HT1080 (cell line): ENCODE measurements at places on chromosomes 12 and 14. TPM values are rescaled to one million over a fixed set of nuclear protein-coding genes. Genes with fewer than 3 reads are reported as not detected.

Gene RHEBL1
- total RNA-seq, result 5.1 and 5.2 TPM in 2 replicates

DNA sequence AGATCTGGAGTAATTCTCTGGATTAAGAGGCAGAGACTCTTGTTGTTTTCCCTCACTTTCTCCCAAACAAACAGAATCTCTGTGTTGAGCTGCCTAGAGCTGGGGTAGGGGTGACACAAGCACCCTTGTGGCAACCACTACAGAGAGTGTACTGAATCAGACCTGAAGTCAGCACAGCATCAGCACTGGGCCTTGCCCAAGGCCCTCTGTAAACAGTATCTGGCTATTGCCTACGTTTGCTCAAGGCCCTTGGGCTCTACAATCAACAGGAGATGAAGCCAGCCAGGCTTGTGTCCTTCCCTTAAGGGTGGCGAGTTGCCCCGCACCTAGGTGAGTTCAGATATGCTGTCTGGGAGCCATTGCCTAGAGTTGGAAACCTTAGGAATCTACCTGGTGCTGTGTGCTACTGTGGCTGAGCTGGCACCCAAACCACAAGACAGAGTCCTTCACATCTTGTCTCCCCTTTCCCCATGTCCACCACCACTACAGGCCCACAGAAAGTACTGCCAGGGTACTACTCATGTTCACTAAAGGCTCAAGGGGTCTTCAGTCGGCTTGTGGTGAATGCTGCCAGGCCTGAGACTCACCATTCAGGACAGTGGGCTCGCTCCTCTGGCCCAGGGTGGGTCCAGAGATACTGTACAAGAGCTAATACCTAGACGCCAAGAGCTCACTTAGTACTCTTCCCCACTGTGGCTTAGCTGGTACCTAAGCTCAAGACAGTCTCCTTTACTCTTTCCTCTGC, 206.8 kb downstream of the SYNE2 start:
- no peak for DNase-seq

Gene OR6C2
- total RNA-seq, result not detected in 2 replicates

DNA sequence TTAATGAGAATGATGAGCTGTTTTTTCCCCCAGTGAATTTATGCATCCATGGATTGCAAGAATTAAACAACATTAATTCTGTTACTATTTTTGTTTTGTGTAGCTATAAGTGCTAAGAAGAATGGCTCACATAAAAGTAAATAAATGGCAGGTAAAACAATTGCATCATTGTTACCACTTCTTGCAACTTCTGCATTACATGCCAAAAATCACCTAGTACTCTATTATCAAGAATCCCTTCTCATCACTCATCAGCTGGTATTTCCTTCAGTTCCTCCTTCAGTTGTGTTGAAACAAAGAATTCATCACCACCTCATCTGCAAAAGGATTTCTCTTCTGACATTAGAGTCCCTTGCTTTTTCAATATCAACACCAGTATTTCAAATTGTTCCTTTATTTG, 773 bp downstream of the A2M start:
- no peak for DNase-seq

DNA sequence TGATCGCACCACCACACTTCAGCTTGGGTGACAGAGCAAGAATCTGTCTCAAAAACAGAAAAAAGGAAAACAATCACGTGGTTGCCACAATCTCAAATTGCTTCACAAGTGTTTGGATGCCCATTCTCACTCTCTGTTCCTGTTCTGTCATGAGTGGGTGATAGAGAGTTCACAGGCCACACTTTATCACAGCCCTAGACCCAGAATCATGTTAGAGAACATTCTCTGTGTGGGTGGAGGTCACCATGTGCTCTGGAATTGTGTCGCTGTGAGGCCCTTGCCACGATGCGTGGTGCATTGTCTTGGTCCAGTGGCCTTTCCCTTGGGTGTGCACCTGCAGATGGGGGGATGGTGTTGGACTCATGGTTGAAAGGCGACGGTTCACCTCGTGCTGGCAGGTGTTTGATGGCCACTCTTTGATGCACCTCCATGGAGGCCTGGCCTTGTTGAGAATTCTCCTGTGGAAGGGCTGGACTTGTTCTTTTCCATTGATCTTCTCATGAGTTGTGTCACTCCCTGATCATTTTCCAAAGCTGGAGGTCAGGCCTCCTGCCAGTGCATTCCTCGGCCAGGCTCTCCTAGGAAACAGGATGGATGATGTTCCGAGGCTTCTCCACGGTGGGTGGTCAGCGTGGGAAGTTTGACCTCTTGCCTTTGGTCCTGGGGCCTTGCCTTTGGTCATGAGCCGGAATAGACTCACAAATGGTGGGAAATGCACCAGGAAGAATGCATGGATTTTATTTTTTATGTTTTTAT, 91.9 kb downstream of the SLC24A4 start:
- no peak for DNase-seq

DNA sequence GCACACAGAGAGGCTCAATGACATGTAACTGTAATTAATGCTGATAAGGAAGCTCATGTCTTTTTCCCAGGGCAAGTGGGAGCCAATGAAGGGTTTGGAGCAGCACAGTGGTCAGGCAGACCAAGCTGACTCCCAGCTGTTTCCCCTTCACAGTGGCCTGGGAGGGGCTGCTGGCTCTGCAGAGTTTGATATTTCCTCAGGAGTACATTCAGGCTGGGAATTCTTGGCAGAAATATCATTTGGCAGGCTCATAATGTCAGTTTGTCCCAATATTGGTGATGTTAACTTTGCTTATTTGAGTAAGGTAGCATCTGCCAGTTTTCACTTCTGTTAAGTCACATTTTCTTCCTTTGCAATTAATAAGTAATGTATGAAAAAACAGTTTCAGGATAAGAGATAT, 247.0 kb downstream of the EMP1 start:
- no peak for DNase-seq

DNA sequence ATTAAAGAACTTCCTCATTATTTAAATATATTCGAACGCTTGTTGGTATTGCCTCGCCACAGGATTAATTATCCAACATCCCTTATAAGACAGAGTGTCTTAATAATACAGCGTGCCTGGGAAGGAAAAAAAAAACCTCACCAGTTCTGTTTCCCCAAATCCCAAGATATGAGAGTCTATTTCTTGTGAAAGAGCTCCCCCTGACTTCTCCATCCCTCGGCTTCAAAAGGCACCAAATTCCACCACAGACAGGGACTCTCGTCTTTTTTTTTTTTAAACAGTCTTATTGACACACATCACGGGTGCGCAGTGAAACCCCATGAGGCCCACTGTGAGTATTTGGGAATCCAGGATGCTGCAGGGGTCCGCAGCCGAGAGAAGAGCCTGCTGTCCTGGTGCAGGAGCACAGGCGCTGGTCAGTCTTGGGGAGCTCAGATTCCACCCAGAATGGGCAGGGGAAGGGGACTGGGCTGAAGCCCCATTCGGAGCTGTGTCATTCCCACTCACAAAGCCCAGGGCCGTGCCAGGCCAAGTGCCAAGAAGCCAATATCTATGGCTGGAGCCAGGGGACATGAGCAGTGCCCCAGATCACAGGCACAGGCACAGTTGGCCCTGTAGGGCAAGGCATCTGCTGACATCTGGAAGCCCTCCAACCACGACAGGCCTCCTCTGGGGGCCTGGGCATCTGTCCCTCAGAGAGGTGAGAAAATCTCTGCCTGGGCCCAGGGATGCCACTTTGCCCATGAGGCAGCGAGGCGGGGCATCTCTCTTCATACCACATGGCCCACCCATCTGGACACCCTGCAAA, 71.9 kb downstream of the BCL11B start:
- DNase-seq, result no peak

- no peak for DNase-seq
Measured at GRCh38 chr12:87556985-87557384, 472.2 kb downstream of the C12orf50 start.

Gene PIANP
- 0.45 TPM in 1 of 2 replicates, not detected in the other for total RNA-seq

Gene TBC1D30
- total RNA-seq, result 7.0 and 7.4 TPM in 2 replicates

- no peak for DNase-seq
Measured at GRCh38 chr12:54602661-54603060, 14.2 kb upstream of the PPP1R1A start.

DNA sequence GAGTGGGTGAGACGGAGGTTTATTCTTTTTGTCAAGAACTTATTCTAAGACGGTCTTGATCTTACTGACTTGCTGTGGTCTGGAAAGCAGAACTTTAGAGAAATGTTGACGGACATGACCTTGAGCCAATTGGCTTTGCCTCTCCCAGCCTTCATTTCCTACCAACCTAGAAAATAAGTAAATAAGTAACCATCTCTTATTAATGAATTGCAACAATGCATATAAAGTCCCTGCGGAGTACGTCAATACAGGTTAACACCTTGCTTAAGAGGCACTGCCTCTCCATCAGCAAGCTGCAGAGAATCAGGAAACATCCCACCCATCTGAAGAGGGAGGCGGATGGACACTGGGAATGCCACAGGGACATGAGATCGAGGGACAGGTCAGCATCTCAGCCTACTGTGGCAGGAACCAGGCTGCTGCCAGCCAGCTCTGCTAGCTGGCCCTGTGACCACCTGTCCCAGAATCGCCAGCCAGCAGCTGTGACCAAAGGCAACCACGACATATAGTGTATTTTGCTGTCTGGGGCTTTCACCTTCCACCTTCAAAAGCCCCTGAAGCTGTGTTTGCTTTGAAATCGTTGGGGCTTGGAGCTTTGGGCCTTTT, 208.3 kb downstream of the BCL11B start:
- DNase-seq, result no peak

DNA sequence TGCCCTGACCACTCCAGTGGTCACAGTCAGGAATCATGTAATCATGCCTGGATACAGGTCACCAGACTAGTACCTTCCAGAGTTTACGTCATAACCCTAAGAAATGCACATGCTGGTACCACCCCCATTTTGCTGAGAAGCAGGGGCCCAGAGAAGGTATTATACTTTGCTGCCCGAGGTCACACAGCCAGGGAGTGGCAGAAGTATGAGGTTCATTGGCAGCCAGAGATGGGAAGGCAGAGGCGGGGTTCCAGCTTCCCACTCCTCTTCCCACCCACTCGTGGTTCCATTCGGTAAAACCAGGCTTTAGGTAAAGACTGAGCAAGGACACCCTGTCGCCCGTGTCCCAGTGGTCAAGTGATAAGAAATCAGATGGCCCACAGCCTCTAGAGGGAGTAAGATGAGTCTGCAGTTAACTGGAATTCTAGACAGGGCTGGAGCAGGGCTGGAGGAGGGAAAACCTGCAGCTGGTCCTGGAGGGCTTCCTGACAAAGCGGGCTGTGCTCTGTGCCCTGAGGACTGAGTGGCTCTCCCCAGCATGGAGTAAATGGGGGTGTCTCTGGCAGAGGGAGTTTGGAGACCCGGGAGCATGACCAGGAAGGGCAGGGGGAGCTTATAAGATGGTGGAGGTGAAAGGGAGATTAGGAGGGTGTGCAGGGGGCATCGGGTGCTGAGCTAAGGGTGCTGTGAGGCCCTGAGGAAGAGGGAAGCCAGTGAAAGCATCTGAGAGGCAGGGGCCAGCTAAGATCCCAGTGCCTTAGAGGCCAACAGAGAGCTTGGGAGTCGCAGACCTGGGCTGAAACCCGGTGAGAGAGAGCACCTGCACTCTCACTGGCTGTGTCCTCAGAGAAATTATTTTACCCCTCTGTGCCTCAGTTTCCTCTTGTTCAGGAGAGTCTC, 5.7 kb downstream of the FAM222A start:
- DNase-seq, result no peak

DNA sequence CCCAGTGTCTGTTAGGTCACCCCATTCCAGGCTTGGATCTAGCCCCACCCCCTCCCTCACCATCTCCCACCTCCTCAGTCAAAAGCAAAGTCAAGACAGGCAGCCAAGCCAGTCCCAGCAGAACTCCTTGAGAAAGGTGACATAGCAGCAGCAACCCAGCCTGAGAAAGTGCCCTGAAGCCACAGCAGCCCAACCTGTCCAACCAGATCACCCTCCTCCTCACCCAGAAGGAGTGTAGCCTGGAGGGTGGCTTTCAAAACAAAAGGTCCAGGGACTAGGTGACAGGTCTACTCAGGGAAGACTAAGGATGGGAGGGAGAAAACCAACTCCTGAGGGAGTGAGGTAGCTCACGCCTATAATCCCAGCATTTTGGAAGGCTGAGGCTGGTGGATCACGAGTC, 5.2 kb downstream of the RAB15 start:
- no peak for DNase-seq

DNA sequence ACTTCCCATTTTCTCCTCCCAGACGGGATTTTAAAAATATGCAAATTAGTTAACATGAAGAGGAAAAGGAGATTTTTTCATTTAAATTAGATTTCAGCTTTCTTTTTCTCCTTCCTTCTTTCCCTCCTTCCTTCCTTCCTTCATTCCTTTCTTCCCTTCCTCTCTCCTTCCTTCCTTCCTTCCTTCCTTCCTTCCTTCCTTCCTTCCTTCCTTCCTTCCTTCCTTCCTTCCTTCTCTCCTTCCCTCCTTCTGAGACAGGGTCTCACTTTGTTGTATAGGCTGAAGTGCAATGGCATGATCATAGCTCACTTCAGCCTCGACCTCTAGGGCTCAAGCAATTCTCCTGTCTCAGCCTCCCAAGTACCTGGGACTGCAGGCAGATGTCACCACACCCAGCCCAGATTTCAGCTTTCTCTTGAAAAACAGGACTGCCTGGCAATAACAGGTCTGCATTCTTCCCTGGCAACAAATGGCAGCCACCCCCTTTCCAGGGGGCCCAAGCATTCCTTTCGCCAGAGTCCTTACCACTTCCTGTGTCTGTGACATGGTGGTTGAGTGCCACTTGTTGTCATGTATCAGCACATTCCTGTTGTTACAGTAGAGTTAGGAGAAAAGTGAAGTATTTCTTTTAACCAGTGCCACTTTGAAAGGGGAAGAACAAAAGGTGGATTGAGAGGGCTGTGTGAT, 119.1 kb downstream of the PTPN11 start:
- peak; percentile 70 for DNase-seq

Gene LGALS3
- 53.8 and 69.3 TPM in 2 replicates for total RNA-seq

Gene SDSL
- total RNA-seq, result 3.9 TPM in 2 replicates

GRCh38 chr12:11959117-11959823, 111.5 kb upstream of the BCL2L14 start:
- peak; percentile 71 for DNase-seq

- DNase-seq, result no peak
Measured at GRCh38 chr12:4914720-4915119, 5.0 kb downstream of the KCNA1 start.

DNA sequence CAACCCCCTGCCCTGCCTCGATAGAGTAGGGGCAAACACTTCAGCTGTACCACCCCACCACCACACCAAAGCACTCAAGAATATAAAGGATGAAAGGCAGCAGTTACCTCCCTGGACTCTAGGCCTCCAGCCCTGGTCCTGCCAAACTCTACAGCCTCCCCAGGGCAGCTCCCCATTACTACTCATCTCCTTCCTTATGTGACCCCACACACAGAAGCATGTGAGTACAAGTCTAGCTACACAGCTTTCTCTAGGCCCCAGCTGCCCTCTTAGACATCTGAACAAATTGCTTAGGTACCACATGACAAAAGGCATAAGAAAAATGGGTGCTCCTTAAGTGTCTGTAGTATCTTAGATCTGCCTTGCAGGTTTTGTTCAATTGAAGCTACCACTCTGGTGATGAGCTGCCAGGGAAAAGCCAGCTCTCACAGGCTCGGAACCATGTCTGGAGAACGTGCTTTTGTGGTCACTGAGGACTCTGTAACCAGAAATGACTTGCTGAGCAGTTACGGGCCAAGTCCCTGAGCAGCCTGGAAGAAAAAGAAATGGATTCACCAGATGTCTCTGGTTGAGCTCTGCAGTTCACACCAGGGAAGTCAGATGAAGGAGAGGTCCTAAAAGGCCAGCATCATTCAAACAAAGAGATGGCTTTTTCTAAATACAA, 32.8 kb downstream of the FMNL3 start:
- DNase-seq, result no peak

- DNase-seq, result no peak
Measured at GRCh38 chr12:55760663-55761062, 17.7 kb downstream of the GDF11 start.

Gene RASSF8
- total RNA-seq, result 33.5 and 45.6 TPM in 2 replicates
